ENCODE measurements at places on chromosomes 12 and 14. TPM values are rescaled to one million over a fixed set of nuclear protein-coding genes. Genes with fewer than 3 reads are reported as not detected.

Gene SSTR1
- total RNA-seq = 2.9 TPM

Gene KERA
- total RNA-seq = not detected

Gene RIN3
- 27.3 TPM for total RNA-seq

Gene CLEC9A
- total RNA-seq = 0.57 TPM

DNA sequence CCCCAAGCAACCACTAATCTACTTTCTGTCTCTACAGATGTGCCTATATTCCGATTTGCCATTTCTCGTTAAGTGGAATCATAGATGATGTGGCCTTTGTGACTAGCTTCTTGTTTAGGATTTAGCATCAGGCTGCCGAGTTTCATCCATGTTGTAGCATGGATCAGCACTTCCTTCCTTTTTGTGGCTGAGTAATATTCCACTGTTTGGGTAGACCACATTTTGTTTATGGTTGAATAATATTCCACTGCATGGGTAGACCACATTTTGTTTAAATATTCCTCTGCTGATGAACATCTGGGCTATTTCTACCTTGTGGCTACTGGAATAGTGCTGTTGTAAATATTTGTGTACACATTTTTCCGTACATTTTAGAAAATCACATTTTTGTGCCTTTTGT is 36.4 kb downstream of the SPRING1 start:
- DNase-seq = no peak

- no peak for DNase-seq
These were observed at the start of gene AHNAK2 for GRCh38 chr14:104977681-104978653. AHNAK2 (minus strand) TSS chr14:104978374; CDS start chr14:104978237, 137 bp downstream.

- no peak for DNase-seq
These were observed 335.2 kb downstream of the BMP4 start for GRCh38 chr14:53621433-53621832.

GRCh38 chr12:3105690-3106479 is 28.7 kb downstream of the TSPAN9 start:
- DNase-seq = no peak

DNA sequence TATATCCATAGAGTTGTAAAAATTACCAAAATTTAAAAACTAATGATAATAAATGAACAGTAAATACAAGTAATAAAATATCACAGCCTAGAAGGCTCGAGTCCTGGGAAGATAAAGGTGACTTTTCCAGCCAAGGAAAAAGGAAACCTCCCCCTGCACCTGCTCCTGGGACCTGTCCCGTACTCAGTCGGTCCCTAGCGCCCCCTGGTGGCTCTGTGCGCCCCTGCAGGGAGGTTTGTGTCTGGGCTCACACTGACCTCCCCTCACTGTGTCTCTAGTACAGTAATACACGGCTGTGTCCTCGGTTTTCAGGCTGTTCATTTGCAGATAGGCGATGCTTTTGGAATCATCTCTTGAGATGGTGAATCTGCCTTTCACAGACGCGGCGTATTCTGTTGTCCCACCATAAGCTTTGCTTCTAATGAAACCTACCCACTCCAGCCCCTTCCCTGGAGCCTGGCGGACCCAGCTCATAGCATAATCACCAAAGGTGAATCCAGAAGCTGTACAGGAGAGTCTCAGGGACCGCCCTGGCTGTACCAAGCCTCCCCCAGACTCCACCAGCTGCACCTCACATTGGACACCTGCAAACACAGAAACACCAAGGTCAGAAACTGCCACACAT is 1030.4 kb downstream of the TMEM121 start:
- no peak for DNase-seq

DNA sequence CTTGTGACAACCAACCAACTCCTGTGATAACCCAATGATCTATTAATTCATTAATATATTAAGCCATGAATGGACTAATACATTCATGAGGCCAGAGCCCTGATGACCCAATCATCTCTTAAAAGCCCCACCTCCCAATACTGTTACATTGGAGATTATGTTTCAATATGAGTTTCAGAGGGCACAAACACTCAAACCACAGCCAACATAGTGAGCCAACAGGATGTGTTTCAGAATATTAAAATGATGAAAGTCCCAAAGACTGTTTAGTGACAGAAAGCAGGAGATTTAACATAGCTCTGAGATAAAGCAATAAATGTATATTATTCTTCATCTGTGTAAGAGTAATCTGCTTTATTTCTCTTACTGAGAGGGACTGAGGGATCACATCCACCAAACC is 71.7 kb downstream of the PTPRO start:
- DNase-seq = no peak

Measured in ureter (tissue), 1 donor.